ENCODE measurements at places on chromosomes 4 and X. TPM values are rescaled to one million over a fixed set of nuclear protein-coding genes. Genes with fewer than 3 reads are reported as not detected.

Gene USP51
- 1.7 TPM for total RNA-seq

Gene RCHY1
- 17.8 TPM for total RNA-seq

Gene SH3RF1
- 31.8 TPM for total RNA-seq

Gene GPR119
- total RNA-seq, result not detected

Gene TMPRSS11E
- not detected for total RNA-seq

Gene NDST3
- total RNA-seq, result 3.2 TPM

Gene COX7B2
- total RNA-seq, result not detected

Gene SCRG1
- total RNA-seq, result 2.6 TPM

Gene TMEM154
- total RNA-seq, result 1.4 TPM

Gene SULT1E1
- total RNA-seq, result 5.1 TPM

Gene XAGE1A
- total RNA-seq, result not detected

Gene PAGE1
- total RNA-seq, result not detected

Gene NALF2
- total RNA-seq, result not detected

Gene SHROOM4
- 2.5 TPM for total RNA-seq

Gene PRDM8
- 0.10 TPM for total RNA-seq

Gene BMX
- total RNA-seq, result not detected

Gene CSAG2
- not detected for total RNA-seq

Gene CT47B1
- not detected for total RNA-seq

Gene PDE5A
- total RNA-seq, result 10.9 TPM

Gene PPP2R2C
- total RNA-seq, result not detected

Gene STAP1
- total RNA-seq, result not detected

Gene PABPC1L2A
- total RNA-seq, result not detected

Gene QDPR
- total RNA-seq, result 17.0 TPM

Gene NEUROG2
- not detected for total RNA-seq

Gene BGN
- total RNA-seq, result 1,581 TPM

Gene OTC
- total RNA-seq, result not detected

Gene CXCL8
- total RNA-seq, result 32.4 TPM

Gene ADH1B
- 5.7 TPM for total RNA-seq

Gene MAP9
- total RNA-seq, result 17.9 TPM

Gene APELA
- total RNA-seq, result not detected

Gene TMPRSS11A
- not detected for total RNA-seq

Gene DCLK2
- total RNA-seq, result 12.6 TPM

Gene TRO
- 83.2 TPM for total RNA-seq

Gene OR13H1
- not detected for total RNA-seq

Gene CSAG1
- total RNA-seq, result not detected

Gene ATOH1
- not detected for total RNA-seq

Gene NLGN4X
- total RNA-seq, result not detected

Gene CT45A5
- total RNA-seq, result not detected

Gene PRR32
- not detected for total RNA-seq

Gene HELT
- not detected for total RNA-seq

Gene POU4F2
- not detected for total RNA-seq

Gene ABLIM2
- total RNA-seq, result 0.31 TPM

Gene LINC00632
- total RNA-seq, result 266 TPM

Gene AIFM1
- total RNA-seq, result 31.2 TPM

Gene HTR2C
- not detected for total RNA-seq

Gene JCHAIN
- total RNA-seq, result not detected

Gene RNF175
- not detected for total RNA-seq

Gene RAI2
- total RNA-seq, result 0.27 TPM

Gene SORCS2
- 6.7 TPM for total RNA-seq

Gene ARX
- total RNA-seq, result not detected

Gene CCNA2
- total RNA-seq, result 10.6 TPM

Gene CASP6
- 19.8 TPM for total RNA-seq

Gene RBMXL3
- total RNA-seq, result not detected

Gene PALLD
- total RNA-seq, result 396 TPM

Measured in osteocyte (in vitro differentiated cells).